ENCODE measurements at places on chromosomes 4 and X. TPM values are rescaled to one million over a fixed set of nuclear protein-coding genes. Genes with fewer than 3 reads are reported as not detected.

GRCh38 chrX:83845397-83845796 lies 15.5 kb upstream of the CYLC1 start:
- DNase-seq: peak; percentile 21

DNA sequence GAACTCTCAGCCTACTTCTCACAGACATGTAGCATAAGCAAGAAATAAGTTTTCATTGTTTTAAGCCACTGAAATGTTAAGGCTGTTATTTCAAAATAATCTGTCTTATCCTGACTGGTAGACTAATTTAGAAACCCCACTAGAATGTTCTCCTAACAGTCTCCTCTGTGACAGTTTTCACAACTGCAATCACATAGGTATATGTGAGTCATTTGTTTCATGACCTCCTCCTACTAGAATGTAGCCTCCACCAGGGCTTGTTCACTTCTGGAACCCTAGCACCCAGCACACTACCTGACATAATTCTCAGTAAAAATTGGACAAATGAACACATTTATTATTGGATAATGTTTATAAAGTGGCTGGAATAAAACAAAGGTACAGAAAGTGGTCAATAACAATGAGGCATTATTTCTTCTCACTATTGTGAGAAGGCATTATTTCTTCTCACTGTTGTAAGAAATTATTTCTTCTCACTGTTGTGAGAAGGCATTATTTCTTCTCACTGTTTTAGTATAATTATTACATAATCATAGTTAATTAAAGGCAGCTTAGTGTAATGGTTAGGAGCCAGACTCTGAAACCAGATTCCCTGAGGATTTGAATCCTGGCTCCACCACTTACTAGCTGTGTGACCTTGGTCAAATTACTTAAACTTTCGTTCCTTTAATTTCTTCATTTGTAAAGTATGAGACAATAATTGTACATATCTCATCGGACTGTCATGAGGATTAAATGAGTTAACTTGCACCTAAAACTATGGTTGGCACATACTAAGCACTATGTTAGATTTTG lies 251.5 kb downstream of the RASL11B start:
- no peak for DNase-seq

DNA sequence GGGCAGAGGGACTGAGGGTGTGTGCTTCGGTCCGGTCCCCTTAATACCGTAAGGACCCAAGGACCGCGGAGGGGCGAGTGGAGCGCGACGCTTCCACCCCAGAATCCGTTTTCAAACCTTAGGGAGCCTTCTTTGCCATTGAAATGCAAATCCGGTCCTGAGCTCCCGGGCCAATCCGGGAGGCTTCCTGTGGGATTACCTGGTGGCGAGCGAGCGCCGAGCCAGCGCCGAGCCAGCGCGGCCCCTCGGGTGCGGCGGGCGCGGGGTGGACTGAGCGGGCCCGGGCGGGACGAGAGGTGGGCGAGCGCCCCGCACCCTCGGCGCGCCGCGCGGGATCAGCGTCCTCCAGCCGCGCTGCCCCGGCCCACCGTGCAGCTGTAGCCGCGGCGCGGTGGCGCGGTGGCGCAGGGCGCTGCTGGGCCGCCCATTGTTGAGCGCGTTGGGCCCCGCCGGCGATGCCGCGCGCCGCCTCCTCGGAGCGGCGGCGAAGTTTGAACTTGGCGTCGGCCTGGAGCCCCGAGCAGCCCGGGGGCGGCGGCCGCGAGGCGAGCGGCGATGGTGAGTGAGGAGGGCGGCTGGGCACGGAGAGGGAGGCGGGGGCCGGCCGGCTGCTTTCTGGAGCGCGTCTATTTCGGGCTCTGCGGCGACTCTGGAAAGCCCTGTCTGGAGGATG lies 208.7 kb downstream of the SOWAHB start:
- no peak for DNase-seq

The TBX22 gene
- not detected for total RNA-seq
